ENCODE measurements at places on chromosomes 5 and 9.

DNA sequence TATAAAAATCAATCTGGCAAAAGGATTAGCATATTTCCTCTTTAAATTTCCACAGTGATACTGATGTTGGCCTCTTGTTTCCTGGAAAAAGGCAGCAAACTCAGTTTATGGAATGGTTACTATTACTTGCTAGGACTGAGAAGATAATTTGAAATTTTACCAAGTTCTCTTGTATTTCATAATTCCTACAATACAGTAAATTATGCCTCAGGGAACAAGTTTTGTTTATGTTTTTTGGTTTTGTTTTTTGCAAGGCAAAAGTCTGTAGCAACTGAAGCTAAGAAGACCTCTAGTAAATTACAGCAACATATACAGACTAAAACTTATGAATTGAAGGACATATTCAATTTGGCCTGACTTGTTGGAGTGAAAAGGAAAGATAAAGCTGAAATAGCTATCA is 30.2 kb upstream of the SLCO6A1 start:
- no peak for DNase-seq

- no peak for DNase-seq
Observed at GRCh38 chr5:173326501-173326960, 1.7 kb downstream of the STC2 start.

DNA sequence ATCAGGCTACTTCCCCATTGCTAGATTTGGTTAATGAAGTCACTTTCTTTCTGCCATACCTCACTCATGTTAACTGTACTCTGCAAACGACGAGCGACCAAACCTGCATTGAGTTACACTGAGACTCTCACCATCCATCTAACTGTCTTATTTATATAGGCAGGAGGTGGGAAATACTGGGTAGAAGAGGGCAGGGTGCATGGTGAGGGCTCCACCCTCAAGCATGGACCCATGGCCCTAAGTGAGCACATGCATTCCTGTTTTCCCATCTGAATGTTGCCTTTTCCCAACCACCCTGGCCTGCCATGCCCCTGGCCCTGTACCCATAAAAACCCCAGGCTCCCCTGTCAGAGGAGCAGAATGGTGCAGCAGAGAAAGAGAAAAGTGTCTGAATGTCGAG is 52.7 kb upstream of the IL6ST start:
- no peak for DNase-seq

- DNase-seq: no peak
Observed at GRCh38 chr5:168346417-168346816, 55.0 kb downstream of the WWC1 start.

DNA sequence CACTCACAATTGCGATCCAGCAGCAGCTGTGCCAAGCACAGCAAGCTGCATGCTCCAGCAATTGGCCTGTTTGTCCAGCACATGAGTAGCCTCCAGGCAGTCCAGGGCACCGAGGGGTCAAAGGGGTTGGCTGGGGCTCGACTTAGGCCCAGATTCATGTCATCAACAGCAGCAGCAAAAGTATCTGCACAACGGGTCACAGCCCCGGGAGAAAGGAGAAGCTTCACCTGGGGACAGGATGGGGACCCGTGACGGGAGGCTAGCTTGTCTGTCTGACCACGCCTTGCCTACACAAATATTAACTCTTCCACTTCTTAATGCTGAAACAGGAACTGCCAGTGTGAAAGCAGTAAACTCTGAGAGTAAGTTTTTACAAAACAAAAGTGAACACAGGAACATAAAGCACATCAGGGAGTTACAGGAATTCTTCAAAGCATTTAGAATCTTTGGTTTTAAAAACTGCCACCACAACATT is 191.2 kb downstream of the PIK3R1 start:
- no peak for DNase-seq

- DNase-seq: no peak
Observed at GRCh38 chr5:10538103-10538788, 25.6 kb upstream of the ANKRD33B start.

DNA sequence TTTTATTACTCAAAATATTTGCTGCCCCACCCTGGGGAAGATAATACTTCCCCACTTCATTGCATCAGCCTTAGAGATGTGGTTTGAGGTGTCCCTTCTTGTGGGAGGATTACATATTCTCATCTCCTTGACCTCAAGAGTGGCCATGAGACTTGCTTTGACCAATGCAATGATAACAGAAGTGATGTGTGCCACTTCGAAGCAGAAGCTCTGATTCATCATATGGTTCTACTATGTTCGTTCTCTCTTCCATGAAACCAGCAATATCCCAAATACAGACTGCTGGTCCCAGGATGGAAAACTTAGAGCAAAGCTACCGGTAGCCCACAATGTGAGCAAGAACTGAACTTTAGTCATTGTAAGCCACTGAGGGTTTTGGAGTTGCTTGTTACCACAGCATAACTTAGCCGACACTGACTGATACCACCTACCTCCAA is 92.0 kb downstream of the THBS4 start:
- no peak for DNase-seq

DNA sequence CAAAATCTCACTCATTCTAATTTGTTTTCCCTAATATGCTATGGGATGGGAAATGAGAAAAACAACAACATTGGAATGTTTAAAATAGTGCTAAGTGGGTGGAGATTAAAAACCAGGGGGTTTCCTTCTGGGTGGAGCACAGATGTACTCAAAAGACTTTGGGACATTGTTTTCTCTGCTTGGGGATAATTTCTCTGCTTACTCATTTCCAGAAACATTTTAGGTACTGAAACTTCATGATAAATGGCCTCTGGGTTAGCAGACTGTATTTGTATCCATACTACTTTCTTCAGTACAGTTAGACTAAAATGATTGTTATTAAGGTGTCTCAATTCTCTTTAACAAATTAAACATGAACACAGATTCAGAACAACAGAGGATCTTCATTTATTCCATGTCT is 17.4 kb downstream of the ELOVL7 start:
- no peak for DNase-seq

DNA sequence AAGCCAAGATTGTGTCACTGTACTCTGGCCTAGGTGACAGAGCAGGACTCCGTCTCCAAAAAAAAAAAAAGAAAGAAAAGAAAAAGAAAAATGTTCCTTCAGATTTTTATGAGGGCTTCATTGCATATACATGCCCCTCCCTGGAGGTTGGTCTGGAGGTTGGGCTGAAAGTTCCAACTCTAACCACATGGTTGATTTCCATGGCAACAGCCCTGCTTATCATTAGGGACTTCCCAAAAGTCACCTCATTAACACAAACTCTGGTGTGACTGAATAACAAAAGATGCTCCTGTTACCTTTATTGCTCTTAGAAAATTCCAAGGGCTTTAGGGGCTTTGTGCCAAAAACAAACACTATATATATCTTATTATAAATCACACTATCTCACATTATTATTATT is 113.8 kb downstream of the TMC1 start:
- DNase-seq: no peak

GRCh38 chr5:56501781-56502557 is 268.8 kb upstream of the ANKRD55 start:
- DNase-seq: no peak

GRCh38 chr5:129899454-129899853 is 4.8 kb upstream of the CHSY3 start:
- no peak for DNase-seq

GRCh38 chr5:143641549-143642355 is 170.2 kb upstream of the HMHB1 start:
- DNase-seq: no peak

GRCh38 chr9:125757834-125758233 is 10.7 kb downstream of the PBX3 start:
- no peak for DNase-seq
